ENCODE measurements at places on chromosomes 11 and 22.

DNA sequence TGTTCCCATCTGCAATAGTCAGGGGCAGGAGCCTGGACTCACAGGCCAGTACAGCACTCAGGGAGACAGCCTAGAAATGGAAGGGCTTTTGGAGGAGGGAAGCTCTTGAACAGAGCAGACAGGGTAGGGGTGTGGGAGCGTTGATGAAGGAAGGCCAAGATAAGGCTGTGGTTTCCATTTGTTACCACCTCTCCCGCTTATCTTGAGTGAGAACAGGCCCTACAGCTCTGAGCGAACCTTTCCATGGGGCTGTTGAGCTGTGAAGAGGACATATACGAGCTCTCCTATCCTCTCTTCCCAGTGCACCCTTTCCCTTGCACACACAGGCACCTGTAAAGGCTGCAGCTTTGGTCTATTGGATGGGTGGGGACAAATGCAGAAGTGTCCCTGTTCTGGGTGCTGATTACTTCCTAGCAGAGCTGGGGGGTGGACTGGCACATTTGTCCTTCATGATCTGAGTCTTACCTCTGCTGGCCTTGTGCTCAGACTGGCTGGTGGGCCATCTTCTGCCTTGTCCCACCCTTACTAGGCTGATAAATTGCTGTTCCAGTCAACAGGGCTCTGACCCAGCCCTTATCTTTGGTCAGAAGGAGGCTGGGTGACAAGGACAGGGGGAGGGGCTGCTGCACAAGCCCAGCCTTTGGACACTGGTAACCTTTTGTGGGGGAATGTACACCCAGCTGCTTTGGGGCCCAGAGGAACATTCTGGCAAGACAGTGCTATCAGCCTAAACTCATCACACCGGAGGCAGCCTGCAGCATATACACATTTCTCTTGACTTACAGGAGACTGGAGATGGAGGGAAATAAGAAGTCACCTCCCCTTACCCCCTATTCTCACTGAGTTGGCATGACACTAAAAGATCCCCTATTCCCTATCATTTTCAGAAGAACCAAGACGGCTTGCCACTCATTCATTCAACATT lies 80.1 kb upstream of the NNMT start:
- no peak for DNase-seq

DNA sequence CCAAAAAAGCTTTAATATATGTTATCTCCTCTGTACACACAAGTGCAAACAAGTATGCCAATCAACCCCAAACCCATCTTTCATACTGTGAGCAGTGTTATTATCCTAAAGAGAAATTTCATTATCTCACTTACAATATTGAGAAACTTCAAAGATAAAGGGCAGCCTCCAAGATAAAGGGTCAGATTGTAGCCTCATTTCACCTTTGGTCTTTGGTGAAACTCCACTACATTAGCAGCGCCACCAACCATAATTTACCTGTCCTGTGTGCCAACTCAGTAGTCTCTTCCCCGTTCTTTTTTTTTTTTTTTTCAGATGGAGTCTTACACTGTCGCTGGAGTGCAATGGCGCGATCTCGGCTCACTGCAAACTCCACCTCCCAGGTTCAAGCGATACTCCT lies 9.4 kb downstream of the SYTL2 start:
- no peak for DNase-seq

- DNase-seq = no peak
Measured at GRCh38 chr22:39474351-39475111, 17.7 kb downstream of the MGAT3 start.

- no peak for DNase-seq
Measured at GRCh38 chr11:3666023-3666530, 5.1 kb downstream of the CHRNA10 start.

DNA sequence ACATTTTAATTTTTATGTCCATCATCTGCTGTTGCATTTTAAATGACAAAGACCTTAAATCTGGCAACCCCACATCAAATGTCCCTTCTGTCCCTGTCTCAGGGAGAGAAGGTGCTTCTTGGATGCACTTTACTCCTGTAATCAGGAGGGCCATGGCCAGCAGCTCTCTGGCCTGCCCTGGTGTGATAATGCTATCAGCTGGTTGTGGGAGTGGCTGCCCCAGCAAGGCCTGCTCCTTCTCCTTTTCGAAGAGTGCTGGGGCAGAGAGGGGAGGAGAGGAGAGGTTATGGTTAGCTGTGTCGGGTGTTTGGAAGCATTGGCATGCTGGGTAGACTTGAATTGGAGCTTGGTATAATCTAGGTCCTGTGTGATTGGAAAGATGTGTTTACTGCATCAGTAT lies 12.8 kb downstream of the TNRC6B start:
- DNase-seq = no peak

DNA sequence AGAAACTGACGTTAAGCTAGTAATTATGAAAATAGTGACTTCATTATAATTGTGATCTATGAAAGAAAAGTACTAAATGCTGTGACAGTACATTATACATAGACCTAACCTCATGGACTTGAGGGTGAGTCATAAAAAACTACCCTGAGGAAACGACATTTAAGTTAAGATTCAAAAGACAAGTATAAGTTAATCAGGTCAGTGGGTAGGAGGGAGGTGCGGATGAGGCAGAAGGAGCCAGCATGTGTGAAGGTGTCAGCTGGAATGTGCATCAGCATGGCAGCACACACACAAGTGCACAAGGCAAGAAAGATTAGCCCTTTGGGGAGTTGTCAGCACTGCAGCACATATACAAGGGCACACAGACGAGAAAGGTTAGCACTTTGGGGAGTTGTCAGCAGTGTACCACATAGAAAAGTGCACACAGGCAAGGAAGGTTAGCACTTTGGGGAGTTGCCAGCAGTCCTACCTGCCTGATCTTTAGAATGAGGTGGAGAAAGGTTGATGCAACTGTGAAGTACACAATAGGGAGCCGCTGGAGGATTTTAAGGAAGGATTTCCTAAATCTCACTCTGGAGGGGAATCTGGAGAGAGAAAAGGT lies 31.6 kb upstream of the CAVIN3 start:
- DNase-seq = no peak

DNA sequence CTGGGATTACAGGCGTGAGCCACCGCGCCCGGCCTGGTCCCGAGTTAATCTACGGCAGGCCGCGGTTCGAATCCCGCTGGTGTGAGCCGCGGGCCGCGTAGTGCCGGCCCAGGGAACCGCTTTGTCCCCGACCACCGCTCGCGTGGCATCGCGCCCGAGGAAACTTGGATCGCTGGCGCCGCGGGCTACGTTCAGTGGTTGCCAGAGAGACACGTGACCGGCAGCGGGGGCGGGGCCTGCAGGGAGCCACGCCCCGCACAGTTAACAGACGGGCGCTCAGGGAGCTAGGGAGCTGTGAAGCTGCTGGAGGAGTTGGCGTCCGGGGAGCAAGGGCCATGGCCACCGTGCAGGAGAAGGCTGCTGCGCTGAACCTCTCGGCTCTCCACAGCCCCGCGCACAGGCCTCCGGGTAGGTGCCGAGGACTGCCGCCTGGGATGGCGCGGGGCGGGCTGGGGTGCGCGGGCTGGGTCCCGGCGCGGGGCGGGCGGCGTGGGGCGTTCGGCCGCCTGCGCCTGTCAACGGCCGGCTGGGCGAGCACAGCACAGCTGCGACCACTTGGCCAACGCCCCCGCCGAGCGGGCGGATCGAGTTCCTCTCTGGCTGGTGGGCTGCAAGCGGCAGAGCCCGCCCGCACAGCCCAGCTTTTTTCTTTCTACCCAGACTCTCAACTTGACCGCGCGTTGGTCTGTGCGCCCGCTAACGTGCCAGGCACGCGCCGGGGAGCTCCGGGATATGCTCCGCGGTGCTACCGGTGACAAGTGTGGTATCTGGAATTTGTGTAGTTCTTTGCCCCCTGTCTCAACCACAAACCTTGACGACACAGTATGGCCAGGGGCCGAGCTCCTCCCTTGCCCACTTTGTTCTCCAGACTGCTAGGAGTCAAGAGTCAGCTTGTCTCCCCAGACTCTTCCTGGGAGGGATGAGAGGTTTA lies at the start of gene DEPDC7:
DEPDC7 (plus strand) TSS at position 258 of the 931 bp plus-strand sequence; CDS start at position 336, 78 bp downstream.
- DNase-seq = peak; percentile 70

DNA sequence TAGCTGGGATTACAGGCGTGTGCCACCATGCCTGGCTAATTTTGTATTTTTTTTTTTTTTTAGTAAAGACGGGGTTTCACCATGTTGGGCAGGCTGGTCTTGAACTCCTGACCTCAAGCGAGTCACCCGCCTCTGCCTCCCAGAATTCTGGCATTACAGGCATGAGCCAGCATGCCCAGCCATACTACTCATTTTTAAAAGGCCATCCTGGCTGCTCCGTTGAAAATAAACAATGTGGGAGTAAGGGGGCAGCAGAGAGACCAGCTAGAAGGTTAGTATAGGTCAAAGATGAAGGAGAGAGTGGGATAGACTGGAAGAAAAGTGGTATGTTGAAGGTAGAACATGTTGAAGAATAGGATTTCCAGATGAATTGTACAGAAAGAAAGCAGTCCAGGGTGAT lies 17.6 kb upstream of the LIN7C start:
- no peak for DNase-seq

DNA sequence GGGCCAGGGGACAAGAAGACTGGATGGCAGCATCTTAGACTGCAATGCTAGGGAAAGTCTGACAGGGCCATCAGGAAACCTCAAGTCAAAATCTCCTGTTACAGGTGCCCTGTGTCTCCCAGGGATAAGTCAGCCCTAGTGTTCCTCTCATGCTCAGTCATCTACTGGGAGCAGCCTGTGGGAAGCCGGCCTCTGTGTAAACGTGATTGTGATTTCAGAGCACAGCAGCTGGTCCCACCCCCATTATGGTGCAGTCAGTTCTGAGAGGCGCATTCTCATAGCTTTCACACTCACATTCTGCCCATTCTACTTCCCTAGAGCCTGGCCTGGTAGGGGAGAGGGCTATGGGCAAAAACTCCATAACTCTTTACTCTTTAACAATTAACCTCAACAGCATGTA lies 7.2 kb upstream of the SLN start:
- DNase-seq = no peak

GRCh38 chr11:31246451-31247165 lies 122.9 kb downstream of the DCDC1 start:
- no peak for DNase-seq

GRCh38 chr22:38017272-38017920 lies 33.0 kb upstream of the SOX10 start:
- no peak for DNase-seq

DNA sequence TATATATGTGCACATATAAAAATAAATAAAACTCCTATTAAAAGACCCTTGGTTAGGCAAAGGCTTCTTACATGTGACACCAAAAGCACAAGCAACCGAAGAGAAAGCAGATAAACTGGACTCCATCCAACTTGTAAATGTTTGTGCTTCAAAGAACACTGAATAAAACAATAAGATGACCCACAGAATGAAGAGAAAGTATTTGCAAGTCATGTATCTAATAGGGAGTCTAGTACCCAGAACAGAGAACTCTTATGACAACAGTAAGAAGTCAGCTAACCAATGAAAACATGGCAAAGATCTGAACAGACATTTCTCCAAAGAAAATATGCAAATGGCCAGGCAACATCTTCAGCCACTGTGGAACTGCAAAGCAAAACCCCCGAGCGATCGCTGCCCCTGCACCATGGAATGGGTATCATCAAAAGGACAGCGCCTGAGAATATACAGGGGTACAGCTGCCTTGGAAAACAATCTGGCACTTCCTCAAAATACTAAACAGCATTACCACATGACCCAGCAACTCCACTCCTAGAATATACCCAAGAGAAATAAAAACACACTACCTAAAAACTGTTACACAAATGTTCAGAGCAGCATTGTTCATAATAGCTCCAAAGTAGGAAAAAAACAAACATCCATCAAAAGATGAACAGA lies 17.2 kb downstream of the BRD1 start:
- DNase-seq = no peak

GRCh38 chr11:125287491-125288210 lies 123.1 kb downstream of the PKNOX2 start:
- DNase-seq = no peak

GRCh38 chr11:85769771-85770170 lies 41.2 kb downstream of the SYTL2 start:
- no peak for DNase-seq

- DNase-seq = no peak
Measured at GRCh38 chr22:22787151-22787550, 100.5 kb upstream of the IGLL5 start.

DNA sequence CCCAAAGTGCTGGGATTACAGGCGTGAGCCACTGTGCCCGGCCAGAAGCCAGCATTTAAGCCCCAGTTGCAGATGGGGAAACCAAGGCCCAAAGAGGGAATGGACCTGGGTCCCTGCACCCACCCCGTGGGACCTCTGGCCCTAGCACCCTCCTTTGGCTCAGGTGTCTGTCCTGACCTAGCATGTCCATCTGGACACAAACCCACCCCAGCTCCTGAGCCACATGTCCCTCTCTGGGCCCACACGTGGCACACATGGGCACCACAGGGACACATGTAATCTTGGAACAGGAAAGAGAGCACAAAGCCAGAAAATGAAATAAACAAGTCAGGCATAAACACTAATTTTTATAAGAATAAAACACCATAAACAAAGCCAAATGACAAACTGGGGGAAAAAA lies 9.6 kb downstream of the GGT5 start:
- DNase-seq = no peak

- DNase-seq = no peak
Measured at GRCh38 chr11:10322401-10322800, 17.5 kb downstream of the ADM start.

- DNase-seq = peak; percentile 77
Measured at GRCh38 chr22:37051391-37052385, at the start of gene KCTD17. TSS of gene KCTD17 (plus strand) at chr22:37051742. CDS start at chr22:37051761, 19 bp downstream.

GRCh38 chr11:43579171-43579918 lies 101.2 kb upstream of the HSD17B12 start:
- DNase-seq = peak; percentile 5

- no peak for DNase-seq
Measured at GRCh38 chr11:24093375-24093774, 403.5 kb upstream of the LUZP2 start.

- DNase-seq = no peak
Measured at GRCh38 chr11:110165039-110165925, 72.1 kb downstream of the ZC3H12C start.

- no peak for DNase-seq
Measured at GRCh38 chr11:125663910-125664309, 16.7 kb downstream of the ACRV1 start.

GRCh38 chr11:46295312-46296058 lies 18.0 kb downstream of the CREB3L1 start:
- peak; percentile 27 for DNase-seq

Measured in stimulated activated CD8-positive, alpha-beta memory T cell treated with anti-CD3 and anti-CD28 coated beads, Interleukin-7, amount 100 ng/mL, for 4 hours (primary cell).